Peyer's patch (tissue), 4 donors: ENCODE measurements at places on chromosomes 3 and 15.

- no peak for DNase-seq
Measured at GRCh38 chr3:32306072-32306471, 67.6 kb downstream of the CMTM8 start.

- DNase-seq = peak; percentile 45
Measured at GRCh38 chr15:75349851-75350588, 3.2 kb downstream of the NEIL1 start.

DNA sequence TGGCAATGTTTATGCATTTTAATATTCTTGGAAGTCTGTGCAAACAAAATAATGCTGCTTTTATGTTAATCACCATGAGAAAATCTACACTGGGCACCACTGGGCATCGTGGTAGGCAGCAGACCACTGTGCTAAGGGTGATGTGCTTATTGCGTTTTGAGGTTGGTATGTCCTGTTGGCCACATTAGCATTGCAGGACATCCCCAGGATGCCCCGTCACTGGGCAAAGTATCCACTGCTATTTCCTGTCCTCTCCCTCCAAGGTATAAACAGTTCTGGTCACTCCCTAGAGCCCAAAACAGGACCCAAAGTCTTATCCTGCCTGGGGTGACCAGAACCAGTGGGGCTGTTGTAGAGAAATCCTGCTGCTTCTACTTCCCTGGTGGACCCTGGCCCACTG, 284.2 kb upstream of the ROPN1 start:
- no peak for DNase-seq

- no peak for DNase-seq
Measured at GRCh38 chr3:61429106-61429505, 132.3 kb upstream of the PTPRG start.

DNA sequence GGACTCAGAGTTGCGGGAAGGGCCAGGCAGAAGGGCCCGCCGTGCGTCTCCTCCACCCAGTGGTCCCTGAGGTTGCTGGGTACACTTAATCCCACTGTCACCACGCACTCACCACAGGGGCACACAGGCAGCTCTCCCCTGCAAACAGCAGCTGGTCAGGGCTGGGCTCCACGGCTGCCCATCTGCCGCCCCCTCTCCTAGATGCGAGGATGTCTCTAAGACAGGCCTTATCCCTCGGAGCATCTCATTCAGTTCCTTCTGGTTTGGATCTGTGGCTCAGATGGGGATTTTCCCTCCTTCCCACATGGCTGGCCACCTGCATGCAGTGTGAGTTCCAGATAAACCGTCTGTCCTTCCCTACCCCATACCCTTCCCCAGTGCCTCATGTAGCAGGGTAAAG, 26.3 kb downstream of the MRPS11 start:
- no peak for DNase-seq

GRCh38 chr3:23874359-23875112, 42.3 kb downstream of the NKIRAS1 start:
- DNase-seq = no peak

- peak; percentile 40 for DNase-seq
Measured at GRCh38 chr3:9934235-9934621, 594 bp downstream of the CRELD1 start.

DNA sequence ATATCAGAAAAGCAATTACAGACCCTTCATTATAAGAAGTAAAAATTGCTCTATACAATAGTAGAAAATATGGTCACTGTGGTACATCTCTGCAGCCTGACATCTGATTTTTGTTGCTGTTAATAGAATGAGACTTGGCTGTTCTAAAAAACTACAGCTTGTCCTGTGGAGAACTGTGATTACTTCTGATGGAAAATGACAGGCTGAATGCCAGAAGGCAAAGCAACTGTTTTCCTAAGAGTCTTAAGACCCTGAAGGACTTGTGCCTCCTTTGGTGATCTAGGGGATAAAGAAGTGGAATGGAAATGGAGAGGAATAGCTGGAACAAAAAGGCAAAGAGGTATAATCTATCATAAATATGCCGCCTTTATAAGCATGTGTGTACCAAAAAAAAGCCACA, 314.8 kb downstream of the BCHE start:
- DNase-seq = no peak

- no peak for DNase-seq
Measured at GRCh38 chr3:157043771-157044170, 116.2 kb downstream of the CCNL1 start.
